ENCODE measurements at places on chromosomes 6 and 20.
A peak's percentile ranks its signal among the peaks of the same experiment; 100 is the strongest.

DNA sequence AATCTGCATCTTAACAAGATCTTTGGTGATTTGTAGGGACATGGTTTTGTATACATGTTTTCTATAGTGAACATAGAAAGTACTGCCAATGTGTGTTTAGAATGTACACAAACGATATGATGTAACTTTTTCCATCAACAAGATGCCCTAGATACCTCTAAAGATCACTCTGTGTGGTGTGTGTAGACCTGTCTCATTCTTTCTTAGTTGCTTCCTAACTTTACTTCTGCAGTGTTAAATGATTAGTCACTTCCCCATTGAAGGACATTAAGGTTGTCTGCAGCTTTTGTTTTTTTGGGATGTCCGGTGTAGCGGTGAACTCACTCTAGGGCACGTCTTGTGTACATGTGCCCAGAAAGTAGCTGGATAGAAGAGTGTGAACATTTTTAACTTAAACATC, 35.9 kb downstream of the CDYL start:
- DNase-seq, result no peak

DNA sequence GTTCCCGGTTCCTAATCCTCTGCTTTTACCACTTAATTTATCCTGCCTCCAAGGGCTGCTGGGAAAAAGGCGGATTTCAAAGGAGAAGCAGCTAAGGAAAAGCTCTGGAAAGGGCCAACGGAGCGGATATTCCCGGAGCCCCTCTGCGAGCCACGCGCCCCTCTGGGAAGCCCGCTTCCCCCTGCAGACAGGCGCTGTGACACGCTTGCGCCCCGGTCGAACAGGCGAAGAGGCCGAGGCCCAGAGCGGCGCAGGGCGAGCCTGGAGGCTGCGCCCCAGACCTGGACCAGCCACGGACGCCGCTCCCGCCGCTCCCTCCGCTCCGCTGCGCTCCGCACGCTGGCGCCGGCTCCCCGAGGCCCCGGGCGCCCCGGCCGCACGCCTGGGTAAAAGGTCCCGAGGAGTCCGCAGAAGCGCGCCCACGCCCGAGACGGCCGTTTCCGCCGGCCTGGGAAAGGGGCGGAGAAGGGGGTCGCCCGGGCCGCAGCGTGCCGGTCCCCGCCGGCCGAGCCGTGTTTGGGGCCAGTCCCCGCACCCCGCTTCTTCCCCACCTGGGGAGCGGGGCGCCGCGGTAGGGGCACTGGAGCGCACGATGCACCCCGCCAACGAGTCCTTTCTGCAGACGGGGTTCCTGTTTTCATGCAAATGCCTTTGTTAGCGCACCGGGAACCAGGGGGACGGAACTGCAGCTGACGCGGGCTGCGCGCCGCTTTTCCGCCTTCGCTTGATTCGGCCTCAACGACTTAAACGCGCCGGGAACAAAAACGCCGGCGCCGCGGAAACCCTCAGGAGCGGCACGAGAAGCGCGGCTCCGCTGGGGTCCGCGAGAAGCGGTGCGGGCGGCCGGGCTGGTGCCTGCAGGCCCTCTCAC, 91.9 kb upstream of the SIRPA start:
- peak; percentile 70 for DNase-seq

DNA sequence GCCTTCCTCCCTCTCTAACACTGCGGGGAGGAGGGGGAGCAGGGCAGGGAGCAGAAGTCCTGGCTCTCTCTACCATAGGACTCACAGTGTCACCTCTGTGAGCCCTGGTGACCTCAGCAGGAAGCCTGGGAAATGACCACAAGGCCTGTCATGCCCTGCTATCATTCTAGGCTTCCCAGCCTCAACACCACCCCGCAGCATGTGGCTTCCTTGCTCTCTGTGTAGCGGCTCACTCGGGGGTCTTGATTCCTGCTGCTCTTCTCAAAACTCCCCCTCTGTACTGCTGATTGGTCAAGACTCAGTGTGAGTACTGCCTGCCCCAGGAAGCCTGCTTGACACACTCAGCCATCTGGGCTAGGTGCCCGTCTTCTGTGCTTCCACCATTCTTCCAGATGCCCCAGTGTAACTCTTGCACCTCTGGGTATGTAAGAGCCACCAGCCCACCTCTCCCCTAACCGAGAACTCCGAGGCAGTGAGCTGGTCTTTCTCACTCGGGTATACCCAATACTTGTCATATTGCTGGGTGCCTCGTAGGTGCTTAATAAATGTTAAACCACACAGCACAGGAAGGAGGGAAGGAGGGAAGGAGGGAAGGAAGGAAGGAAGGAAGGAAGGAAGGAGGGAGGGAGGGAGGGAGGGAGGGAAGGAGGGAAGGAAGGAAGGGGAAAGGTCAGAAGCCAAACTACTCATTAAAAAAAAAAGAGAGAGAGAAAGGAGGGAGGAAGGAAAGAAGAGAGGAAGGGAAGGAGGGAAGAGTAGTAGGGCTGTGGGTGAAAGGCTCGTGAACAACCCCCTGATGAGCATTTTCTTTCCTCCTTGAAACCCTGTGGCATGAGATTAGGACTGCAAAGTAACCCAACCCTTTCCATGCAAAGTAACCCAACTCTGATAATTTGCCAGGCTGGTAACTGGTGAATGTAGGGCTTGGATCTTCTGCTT, 5.0 kb downstream of the MDFI start:
- DNase-seq, result no peak

GRCh38 chr20:15992564-15992963, 580.7 kb downstream of the KIF16B start:
- peak; percentile 5 for DNase-seq

DNA sequence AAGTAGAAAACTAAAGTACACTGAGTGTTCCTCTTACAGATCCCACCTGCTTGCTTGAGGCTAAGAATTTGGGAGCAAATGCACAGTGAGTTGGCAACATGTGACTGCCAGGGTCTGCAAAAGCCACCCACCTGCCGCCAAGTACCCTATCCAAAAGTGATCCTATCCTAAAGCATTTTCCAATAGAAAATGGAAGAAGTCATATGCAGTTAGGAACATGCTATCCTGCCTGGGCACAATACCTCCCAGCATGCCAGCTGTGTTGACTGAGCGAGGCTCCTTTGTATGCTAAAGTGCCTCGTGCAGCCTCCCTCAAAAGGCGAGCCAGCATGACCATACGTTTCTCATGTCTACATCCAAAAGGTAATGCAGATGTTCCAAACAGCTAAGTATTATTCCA, 52.7 kb downstream of the TRAF3IP2 start:
- DNase-seq, result no peak

DNA sequence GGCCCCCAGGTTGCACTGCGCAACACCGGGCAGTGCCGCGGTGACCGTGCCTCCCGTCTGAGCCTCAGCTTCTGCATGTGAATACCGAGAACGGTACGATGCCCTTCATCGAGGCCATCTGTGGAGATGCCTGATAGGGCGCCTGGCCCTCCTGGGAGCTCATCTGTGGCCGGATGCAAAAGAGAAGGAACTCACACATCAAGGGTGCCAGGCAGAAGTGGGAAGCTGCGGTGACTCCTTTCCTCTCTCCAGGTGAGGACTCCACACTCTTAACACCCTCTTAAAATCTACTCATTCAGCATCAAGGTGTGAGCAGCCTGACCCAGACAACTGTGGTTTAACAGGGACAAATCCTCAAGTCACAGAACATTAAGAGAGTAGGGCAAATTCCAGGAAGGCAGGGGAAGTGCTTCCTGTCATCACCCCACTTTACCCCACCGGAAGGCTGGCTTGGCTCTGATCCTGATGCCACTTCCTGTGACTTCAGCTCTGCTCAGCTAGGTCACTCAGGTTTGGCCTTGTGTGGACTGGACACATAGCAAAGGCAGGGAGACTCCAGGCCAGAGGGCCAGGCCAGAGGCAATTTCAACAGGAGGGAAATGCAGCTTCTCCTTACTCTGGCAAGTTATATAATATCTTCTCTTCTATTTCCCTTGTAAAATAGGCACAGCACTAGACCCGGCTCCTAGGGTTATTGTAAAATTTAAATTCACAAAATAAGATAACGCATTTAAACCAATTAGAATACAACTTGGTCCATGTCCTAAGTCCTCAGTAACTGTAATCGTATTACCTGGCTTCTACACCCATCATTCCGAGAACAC, 69.4 kb downstream of the CPNE5 start:
- no peak for DNase-seq

DNA sequence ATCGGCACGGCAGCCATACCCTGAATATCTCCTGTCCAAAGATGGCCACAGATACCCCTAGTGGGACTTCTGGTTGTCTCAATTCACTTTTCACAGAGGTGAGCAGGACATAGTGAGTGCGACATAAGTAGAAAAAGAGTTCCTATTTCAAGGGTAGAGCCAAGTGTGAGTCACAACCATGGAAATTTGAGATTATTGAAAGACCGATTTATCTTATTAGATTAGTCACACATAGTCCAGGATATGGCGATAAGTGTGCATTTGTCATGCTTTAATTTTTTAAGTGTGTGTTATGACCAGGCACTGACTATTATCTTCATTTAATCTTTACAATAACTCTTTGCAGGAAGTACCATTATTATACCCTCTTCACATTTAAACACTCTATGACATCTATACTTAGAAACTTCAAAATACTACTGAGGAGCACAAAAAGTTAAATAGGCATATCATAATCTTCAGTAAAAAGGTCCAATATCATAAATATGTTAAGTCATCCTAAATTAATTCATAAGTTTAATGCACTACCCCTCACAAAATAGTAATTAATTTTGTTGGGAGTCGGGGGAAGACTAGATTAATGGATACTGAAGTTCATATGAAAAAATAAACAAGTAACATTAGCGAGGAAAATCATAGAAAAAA, 13.4 kb upstream of the TNFAIP3 start:
- no peak for DNase-seq

- no peak for DNase-seq
These were observed 6.1 kb upstream of the OSBPL2 start for GRCh38 chr20:62232194-62232593.

DNA sequence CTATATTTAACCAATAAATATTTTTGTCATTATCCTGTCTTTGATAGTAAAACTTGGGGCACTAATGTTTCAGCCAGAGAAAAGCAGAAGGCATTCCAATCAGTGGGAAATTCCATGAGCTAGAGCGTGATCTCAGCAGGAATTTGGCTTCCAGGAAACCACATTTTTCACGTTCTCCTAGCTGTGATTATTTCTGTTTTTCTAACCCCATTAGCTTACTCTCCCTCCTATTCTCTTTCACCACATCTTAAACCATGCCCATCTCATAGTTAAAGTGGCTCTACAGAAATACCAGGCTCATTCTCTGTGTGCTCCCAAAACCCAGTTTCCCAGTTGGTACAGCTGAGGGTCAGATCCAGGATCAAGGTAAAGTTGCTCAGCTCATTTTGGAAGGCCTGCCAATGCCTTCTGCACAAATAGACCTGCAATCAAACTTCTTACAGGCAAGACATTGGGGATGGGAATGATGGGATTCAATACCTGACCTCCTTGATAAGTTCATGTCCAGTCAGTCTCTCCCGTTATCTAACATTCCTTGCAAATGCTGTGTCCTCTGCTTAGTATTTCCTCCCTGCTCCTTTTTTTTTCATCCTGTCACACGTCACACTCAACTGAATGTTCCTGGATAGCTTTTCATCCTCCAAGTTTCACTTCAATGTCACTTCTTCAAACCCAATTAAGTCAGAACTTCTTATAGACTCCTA, 33.1 kb upstream of the TMEM30A start:
- DNase-seq, result peak; percentile 71

DNA sequence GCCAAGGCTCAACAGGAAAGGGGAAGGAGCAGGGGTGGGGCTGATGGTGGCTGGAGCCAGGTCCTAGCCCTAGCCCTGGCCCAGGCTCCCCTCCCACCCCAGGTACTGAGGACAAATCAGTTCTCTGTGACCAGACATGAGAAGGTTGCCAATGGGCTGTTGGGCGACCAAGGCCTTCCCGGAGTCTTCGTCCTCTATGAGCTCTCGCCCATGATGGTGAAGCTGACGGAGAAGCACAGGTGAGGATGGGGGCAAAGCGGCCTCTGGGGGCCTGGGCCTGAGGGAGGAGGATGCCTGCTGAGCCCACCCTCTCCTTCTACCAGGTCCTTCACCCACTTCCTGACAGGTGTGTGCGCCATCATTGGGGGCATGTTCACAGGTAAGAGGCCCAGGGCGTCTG, 15.0 kb downstream of the ERGIC3 start:
- no peak for DNase-seq

All from adipocyte (in vitro differentiated cells).